Neuronal stem cell (in vitro differentiated cells): ENCODE measurements at places on chromosomes 2 and 18.

GRCh38 chr2:182248362-182248761 lies 178.5 kb downstream of the PDE1A start:
- peaks cover 2% of the 10 kb centered on the region for H3K4me1 ChIP-seq
- DNase-seq, result no peak
- no peak overlapping the region for H3K4me3 ChIP-seq
- H3K27me3 ChIP-seq, result no peaks in the 10 kb centered on the region
- no peaks in the 10 kb centered on the region for H3K36me3 ChIP-seq

GRCh38 chr18:59649591-59649990 lies 47.6 kb downstream of the CCBE1 start:
- H3K4me1 ChIP-seq, result peaks cover 11% of the 10 kb centered on the region
- no peaks in the 10 kb centered on the region for H3K36me3 ChIP-seq
- no peak overlapping the region for H3K27ac ChIP-seq
- DNase-seq, result no peak
- no peak overlapping the region for H3K4me3 ChIP-seq

GRCh38 chr2:10264506-10265328 lies 38.0 kb upstream of the HPCAL1 start:
- no peak overlapping the region for H3K27ac ChIP-seq
- H3K27me3 ChIP-seq, result no peaks in the 10 kb centered on the region
- no peak for DNase-seq
- H3K4me3 ChIP-seq, result no peak overlapping the region
- no peaks in the 10 kb centered on the region for H3K4me1 ChIP-seq

DNA sequence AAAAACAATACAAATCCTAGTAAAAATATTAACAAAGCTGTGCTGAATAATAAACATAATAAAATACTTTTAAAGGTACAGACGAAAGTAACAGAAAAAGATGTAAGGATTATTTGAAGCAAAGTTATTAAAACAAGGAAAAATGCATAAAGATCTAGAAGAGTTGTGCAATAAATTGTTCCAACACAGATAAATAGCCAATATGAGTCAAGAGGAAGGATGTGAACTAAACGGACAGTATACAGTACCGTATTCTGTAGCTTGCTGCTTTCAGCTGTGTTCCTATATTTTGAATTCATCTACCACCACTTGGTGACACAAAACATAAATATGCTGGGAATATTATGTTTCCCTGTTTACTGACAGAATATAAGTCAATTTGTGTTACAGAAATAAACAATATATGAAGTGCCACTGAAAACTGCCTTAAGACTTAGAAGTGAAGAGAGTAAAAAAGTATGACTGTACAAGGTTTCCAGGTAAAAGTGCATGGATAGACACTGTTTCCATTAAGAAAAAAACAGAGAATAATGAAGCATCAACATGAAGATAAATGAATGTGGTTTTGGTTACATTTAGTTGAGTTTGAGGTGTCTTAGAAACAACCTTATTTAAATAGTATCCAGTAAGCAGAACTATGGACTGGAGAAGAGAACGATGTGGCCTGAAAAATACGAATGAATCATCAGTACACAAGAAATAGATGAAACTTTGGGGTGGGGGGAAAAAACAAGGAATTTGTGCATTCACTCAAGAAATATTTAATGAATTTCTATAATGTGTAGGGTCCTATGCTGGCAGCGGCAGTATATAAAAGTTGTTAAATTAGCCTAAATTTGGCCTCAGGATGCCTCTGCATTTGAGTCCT lies 13.1 kb downstream of the PPP3R1 start:
- peaks cover 3% of the 10 kb centered on the region for H3K4me1 ChIP-seq
- no peak overlapping the region for H3K27ac ChIP-seq
- H3K4me3 ChIP-seq, result no peak overlapping the region
- DNase-seq, result no peak

- no peaks in the 10 kb centered on the region for H3K4me1 ChIP-seq
- H3K27ac ChIP-seq, result no peak overlapping the region
- H3K27me3 ChIP-seq, result no peaks in the 10 kb centered on the region
- H3K36me3 ChIP-seq, result peaks cover 92% of the 10 kb centered on the region
Measured at GRCh38 chr2:20040489-20041172, 10.8 kb downstream of the LAPTM4A start.

GRCh38 chr18:48139431-48140347 lies 209.2 kb upstream of the SMAD2 start:
- H3K27me3 ChIP-seq, result peaks cover 58% of the 10 kb centered on the region
- no peak for DNase-seq
- H3K27ac ChIP-seq, result no peak overlapping the region
